ENCODE measurements at places on chromosomes 3 and 15.

DNA sequence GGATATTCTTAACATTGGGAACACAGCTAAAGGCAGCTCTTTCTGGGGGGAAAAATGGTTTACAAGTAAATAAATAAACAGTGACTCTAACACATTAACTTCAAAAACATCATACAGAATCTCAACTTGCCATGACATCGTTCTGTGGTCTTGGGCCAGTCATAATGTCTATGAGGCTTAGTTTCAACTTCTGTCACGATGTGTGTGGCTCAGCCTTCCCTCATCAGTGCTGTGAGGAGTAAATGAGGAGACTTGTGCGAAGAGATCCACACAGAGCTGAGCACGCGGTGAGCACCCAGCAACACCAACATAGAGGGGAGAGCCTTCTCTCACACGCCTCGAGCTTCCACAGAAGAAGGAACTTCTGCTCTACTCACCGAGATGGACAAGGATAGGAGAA lies 49.0 kb downstream of the DZIP1L start:
- DNase-seq, result no peak

- DNase-seq, result no peak
Observed at GRCh38 chr15:50341616-50342136, 13.3 kb downstream of the GABPB1 start.

- no peak for DNase-seq
Observed at GRCh38 chr3:162328649-162329048, 832.0 kb downstream of the OTOL1 start.

GRCh38 chr3:43177085-43177484 lies 71.2 kb upstream of the POMGNT2 start:
- no peak for DNase-seq

DNA sequence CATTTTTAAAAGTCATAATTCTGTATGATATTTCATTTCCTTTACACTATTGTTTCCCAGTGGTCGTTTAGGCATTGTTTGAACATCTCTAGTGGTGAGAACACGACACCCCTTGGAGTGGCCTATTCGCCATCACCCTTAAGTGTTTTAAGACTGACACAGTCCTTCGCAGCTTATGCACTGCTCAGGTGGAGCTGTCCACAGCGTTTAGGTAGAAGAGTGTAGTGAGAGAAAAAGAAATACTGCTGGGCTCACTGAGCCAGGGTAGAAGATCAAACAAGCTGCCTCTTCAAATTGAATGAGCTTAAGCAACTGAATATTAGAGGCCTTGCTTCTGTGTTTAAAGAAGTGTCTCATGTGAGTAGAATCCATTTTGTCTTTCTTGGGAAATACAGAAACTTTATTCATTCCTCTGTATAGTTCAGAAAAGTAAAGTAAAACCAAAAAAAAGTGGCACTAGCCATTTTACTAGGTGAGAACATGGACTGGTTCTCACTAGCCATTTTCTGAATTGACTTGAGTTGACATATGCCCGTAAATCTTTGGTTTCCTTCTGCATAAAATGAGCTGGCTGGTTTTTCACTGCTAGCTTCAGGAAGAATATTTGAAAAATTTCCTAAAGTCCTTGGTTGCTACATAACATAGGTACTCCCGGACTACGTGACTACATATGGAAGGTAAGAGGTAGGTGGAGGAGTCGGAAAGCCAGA lies 155.9 kb downstream of the P3H2 start:
- no peak for DNase-seq

DNA sequence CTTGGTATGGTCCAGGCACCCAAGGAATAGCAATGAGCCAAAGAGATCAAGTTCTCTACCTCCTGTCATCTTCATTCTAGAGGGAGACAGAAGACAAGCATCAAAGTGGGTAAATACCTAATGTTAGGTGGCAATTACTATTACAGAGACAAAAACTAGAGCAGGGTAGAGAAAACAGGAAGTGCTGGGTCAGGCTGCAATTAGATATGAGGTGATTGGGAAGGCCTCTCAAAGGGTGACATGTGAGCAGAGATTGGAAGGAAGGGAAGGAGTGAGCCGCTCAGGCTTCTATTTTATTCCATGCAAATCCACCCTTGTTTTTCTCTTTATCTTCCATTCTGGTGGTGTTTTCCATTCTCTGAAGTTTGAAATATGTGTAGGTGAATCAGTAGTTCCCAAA lies 37.4 kb downstream of the EBLN2 start:
- DNase-seq, result no peak

DNA sequence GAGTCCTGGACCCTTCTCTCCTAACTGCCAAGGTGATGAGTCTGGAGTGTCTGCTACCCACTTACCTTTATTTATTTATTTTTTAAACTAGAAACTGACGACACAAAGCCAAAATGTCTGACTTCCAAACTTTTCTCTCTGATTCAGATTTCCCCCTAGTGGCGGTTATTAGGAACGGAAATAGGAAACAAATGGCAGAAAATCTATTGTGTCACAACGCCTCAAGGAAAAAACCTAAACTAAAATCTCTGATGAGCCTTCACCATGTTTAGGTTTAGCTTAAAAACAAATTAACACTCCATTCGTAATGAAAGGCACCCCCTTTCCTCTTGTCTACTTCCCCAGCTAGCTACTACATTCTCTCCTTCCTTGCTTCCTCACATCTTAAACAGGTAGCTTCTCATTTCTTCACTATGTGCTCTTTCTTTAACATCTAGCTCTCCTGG lies 94.0 kb upstream of the MEX3B start:
- DNase-seq, result no peak

Measured in stimulated activated CD4-positive, alpha-beta T cell treated with anti-CD3 and anti-CD28 coated beads, Interleukin-1b, Interleukin-23, amount 100 ng/mL, for 1 hour (primary cell).